Glutamatergic neuron (in vitro differentiated cells): ENCODE measurements at places on chromosomes 11 and 22. TPM values are rescaled to one million over a fixed set of nuclear protein-coding genes. Genes with fewer than 3 reads are reported as not detected.
A peak's percentile ranks its signal among the peaks of the same experiment; 100 is the strongest.

GRCh38 chr11:36374726-36375125, 78.6 kb downstream of the PRR5L start:
- DNase-seq: no peak

- no peak for DNase-seq
Measured at GRCh38 chr11:22555881-22556280, 69.7 kb downstream of the FANCF start.

The DEUP1 gene
- total RNA-seq: not detected

DNA sequence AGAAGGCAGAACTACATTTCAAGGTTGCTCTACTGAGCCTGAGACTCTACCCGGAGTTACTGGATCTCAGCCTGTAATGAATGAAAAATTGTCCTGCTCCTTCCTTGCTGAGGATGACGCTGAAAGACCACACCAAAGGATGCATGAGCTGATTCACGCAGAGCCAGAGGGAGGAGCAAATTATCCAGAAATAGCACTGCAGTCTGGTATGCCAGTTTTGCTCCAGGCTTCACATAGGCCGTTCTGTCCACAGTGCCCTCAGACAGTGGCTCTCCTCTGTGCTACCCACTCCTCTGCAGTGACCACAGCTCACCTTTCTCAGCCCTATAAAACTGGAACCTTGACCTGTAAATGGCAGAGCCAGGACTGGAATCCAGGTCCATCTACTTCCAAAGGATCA, 79.3 kb upstream of the GALNT18 start:
- no peak for DNase-seq

The OR8J3 gene
- not detected for total RNA-seq

The MPEG1 gene
- total RNA-seq: not detected

The SLCO2B1 gene
- total RNA-seq: not detected

DNA sequence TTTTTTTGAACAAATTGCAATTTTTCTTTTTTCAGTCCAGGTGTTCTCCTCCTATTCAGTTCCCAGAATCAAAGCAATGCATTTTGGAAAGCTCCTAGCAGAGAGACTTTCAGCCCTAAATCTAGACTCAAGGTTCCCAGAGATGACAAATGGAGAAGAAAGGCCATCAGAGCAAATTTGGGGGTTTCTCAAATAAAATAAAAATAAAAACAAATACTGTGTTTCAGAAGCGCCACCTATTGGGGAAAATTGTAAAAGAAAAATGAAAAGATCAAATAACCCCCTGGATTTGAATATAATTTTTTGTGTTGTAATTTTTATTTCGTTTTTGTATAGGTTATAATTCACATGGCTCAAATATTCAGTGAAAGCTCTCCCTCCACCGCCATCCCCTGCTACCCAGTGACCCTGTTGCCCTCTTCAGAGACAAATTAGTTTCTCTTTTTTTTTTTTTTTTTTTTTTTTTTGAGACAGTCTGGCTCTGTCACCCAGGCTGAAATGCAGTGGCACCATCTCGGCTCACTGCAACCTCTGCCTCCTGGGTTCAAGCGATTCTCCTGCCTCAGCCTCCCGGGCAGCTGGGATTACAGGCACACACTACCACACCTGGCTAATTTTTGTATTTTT, 6.2 kb upstream of the UBE4A start:
- DNase-seq: no peak

The CLDN25 gene
- not detected for total RNA-seq

The TYR gene
- total RNA-seq: not detected

- DNase-seq: no peak
Measured at GRCh38 chr11:132802947-132803346, 729.4 kb downstream of the OPCML start.

The LDLRAD3 gene
- total RNA-seq: 59.9 TPM

DNA sequence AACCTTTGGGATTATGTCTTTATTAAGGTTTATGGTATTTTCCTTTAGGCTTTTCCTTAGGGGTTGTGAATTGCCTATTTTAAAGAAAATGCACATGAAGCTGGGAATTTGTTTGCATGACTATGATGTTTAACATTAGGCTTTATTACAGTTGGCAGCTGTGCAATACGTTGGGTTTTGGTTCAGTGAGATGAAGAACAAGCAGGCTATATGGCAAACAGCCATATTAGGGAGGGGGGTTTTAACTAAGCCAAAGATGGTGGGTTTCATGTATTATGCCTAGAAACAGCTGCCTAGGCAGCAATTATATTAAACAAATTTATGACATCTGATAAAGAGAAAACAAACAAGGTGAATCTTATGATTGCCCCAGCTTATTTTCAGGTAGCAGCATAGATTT, 880.8 kb downstream of the FAM181B start:
- no peak for DNase-seq

The OR52N2 gene
- not detected for total RNA-seq

GRCh38 chr22:46416891-46417580, 81.5 kb downstream of the TRMU start:
- DNase-seq: no peak

DNA sequence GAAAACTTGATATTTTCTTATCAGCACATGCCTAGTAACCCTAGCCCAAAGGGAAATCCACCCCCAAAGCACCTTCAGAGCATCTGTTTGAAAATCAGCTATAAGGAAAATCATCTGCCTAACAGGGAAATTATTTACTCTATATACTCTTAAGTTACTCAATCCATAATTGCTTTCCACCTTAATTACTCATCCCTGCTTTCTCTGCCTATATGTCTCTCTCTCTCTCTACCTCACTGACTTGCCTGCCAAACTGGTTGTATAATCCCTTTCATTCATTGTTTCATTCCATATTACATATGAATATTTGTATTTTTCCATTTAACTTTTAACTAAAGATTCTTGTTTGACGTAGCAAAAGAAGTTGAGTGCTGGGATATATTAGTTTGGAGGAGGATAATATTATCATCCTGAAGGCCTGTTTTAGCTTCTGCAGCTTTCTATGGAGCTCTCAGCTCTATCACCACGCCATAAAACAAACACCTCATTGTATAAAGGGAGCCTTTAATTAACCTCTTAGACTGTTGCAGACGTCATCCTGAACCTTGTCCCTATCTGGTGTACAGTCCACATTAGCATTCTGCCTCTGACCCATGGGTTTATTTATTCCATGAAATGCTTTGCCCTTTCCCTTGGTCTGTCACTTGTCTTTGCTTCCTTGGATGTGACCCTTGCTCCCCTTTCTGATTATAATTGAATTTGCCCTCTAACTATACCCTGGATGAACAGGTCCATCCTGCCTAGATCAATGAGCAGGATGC, 98.9 kb downstream of the INSC start:
- no peak for DNase-seq

The IGSF9B gene
- total RNA-seq: 209 TPM

The OTOG gene
- total RNA-seq: not detected

DNA sequence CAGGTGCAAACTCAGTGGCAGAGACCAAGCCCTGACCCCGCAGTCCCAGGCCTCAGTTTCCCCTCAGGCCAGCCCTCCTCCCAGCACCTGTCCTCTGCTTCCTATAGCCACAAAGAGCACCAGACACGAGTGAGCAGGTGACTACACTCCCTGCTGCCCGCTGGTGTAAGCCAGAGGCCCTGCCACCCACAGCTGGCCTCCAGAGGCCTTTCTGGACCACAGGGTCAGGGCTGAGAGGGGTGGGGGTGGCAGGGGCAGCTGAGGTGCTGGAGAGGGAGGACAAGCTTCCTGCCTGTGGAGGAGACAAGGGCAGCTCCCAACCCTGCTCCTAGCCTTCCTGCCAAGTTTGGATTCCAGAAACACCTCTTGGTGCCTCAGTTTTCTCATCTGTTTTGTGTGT, 31.3 kb upstream of the WNT7B start:
- no peak for DNase-seq

GRCh38 chr11:1834779-1835670, at the start of gene SYT8:
SYT8 (plus strand) TSS chr11:1834990; CDS start chr11:1835106, 116 bp downstream.
- DNase-seq: no peak

- DNase-seq: no peak
Measured at GRCh38 chr22:48607901-48608662, 1219.6 kb downstream of the BRD1 start.

The GLYAT gene
- total RNA-seq: not detected

- DNase-seq: no peak
Measured at GRCh38 chr11:28535677-28536076, 427.5 kb downstream of the METTL15 start.

The CDKN1C gene
- total RNA-seq: 391 TPM

DNA sequence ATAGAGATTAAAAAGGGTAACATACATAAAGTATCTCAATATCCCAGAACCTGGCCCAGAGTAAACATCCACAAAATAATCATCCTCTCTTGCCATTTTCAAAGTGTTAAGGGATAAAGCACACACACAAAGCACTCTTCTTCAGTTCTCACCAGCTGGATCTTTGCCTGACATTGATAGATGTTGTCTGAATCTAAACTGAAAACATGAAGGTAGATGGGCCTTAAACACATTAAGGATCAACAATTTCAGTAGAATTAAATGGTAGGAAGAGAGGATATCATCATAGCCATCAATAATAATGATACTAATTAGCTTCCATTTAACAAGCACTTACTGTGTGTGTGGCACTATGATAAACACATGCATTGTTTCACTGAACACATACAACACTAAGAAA, 261.1 kb downstream of the OPCML start:
- no peak for DNase-seq

GRCh38 chr11:72522186-72522585, 87.9 kb upstream of the CLPB start:
- no peak for DNase-seq

- no peak for DNase-seq
Measured at GRCh38 chr11:95365348-95365747, 134.3 kb upstream of the SESN3 start.

The CLDN5 gene
- 7.4 TPM for total RNA-seq

The CHADL gene
- 0.27 TPM for total RNA-seq

GRCh38 chr11:88414981-88415413, 77.5 kb upstream of the CTSC start:
- DNase-seq: no peak

The KLHL35 gene
- 41.4 TPM for total RNA-seq

DNA sequence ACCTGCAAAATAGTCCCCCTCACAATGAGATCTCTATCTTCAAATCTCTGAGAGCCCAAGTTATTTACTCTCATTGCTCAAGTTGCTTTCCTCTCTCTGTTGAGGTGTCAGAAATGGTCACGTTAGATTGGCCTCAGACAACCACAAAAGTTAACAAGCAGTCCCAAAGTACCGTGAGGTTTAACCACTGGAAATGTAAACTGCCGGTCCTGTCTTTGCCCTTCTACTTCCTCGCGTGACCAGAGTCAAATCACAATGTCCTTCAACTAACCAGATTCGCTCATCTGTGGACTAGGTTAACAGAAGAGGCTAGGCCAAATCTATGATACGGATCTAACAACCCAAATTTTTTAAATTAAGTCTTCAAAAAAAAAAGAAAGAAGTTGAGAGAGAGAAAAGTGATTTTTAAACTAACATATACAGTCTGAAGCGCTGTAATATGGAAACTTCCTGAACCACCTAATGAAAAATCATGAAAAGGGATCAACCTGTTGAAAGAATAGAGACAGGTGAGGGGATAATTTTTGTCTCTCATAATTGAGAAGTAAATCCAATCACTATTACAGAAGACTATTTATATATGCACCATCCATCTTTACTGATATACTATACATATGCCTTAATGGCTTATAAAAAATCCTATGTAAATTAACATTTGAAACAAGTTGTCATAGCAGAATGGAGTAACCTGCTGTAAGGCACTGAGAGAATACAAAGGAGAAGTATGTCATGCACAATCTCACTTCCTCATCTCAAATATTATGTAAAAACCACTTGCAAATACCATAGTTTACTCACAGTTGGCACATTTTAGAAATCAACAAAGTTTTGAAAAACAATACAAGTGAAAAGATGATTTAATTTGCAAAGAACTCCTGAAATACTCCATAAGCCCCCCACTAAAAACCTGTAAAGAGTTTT, 3.3 kb upstream of the JAML start:
- DNase-seq: no peak

GRCh38 chr11:73236854-73237253, 18.8 kb downstream of the P2RY2 start:
- peak; percentile 72 for DNase-seq

The DCHS1 gene
- total RNA-seq: 91.5 TPM

- DNase-seq: no peak
Measured at GRCh38 chr11:46012185-46012584, 89.7 kb downstream of the LARGE2 start.

DNA sequence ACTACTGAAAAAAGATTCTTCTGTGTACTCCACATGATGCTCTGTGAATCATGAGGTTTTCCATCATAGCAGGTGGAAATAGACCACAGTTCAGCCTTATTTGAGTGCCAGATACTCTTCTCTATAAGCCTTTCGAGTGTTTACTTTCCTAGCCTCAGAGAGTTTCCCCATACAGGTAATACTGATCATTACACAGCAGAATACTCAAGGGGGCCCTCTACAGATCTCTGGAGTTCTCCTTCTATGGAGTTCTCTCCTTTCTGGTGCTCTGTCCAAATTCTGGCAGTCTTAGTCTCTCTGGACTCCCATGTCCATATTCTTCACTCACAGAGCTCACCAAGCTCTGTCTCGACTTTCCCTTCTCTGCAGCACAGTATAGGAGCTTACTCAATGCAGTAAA, 175.7 kb upstream of the CARD18 start:
- DNase-seq: no peak

- no peak for DNase-seq
Measured at GRCh38 chr11:80414181-80415165, 973.6 kb upstream of the TENM4 start.

DNA sequence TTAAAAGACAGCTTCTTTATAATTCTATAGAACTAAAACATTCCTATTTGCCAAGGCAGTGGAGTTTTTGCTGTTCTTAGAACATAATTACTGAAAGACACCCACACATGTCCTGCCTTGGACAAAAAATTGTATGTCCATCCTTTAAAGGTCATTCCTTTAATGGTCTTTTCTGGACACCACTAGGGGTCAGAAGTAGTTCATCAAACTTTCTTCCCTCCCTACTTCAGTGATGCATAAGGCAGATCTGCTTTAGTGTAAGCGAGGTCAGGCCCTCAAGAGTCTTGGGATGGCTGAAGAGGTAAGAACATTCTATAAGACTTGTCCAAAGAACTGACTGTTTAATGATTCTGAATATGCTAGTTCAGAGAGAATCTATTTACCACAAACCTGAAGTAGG, 4.3 kb upstream of the OR51V1 start:
- no peak for DNase-seq
